Osteoblast (primary cell): ENCODE measurements at places on chromosomes 16 and 17. TPM values are rescaled to one million over a fixed set of nuclear protein-coding genes. Genes with fewer than 3 reads are reported as not detected.

Gene CCL8
- total RNA-seq: 0.36 TPM in 1 of 2 replicates, not detected in the other

Gene CTF1
- total RNA-seq: 2.9 and 3.3 TPM in 2 replicates

Gene IL21R
- 10.1 and 13.8 TPM in 2 replicates for total RNA-seq

Gene MGAT5B
- total RNA-seq: 0.36 and 0.59 TPM in 2 replicates

Gene SCGB1C2
- not detected in 2 replicates for total RNA-seq

Gene PYDC1
- not detected in 2 replicates for total RNA-seq

Gene WNK4
- total RNA-seq: under 0.01 TPM in 1 of 2 replicates, not detected in the other

Gene MMP28
- 1.2 and 1.8 TPM in 2 replicates for total RNA-seq

Gene GNG13
- total RNA-seq: not detected in 2 replicates

- no peak for DNase-seq
These were observed 48.5 kb downstream of the HAPSTR1 start for GRCh38 chr16:9139965-9140364.

- no peak for DNase-seq
These were observed 8.6 kb downstream of the KRT10 start for GRCh38 chr17:40813804-40814203.

DNA sequence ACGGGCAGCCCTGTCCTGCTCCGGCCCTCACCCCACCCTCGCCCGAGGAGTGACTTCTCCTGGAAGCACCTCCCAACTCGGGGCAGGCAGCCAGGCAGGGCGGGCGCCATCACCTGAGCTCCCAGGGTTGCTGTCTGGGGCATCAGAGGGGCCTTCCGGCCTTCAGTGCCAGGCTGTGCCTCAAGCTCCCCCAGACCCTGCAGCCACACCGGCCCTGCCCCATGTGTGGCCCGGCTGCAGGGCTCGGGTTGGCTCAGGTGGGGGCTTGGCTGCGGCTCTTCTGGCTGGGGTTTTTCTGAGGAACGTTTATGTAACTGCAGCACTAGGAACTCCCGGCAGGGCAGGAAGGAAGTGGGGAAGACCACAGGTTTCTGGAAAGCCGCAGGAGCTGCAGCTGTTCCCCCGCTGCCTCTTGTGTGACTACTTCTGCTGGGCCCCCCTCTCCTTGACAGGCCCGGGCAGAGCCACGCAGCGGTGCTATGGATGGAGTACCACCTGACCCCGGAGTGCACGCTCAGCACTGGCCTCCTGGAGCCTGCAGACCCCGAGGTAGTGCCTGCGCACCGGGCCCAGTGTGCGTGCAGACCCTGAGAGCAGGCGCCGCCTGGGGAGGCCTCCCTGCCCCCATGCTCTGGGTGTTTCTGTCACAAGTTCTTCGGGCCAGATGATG is 45.6 kb downstream of the PRMT7 start:
- DNase-seq: peak; percentile 85

DNA sequence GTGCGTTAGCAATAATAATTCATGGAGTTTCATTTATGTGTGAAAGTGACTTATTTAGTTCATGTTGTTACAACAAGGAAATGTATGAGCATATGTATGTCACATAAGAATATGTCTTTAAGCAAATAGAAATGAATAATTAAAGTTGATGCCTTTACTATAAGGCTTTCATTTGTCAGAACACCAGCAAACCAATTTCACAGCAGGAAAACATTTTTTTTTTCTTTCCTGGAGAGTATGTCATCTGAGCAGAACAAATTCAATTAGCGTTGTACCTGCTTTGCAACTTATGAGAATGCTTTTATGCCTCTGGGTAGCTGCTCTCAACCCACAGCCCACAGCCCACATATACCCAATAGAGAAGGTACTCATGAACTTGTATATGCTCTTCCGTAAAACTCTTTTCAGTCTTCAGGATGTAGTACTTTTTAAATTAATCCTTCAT is 26.3 kb upstream of the APOH start:
- no peak for DNase-seq

GRCh38 chr16:86289304-86289703 is 221.0 kb upstream of the FOXF1 start:
- DNase-seq: no peak

DNA sequence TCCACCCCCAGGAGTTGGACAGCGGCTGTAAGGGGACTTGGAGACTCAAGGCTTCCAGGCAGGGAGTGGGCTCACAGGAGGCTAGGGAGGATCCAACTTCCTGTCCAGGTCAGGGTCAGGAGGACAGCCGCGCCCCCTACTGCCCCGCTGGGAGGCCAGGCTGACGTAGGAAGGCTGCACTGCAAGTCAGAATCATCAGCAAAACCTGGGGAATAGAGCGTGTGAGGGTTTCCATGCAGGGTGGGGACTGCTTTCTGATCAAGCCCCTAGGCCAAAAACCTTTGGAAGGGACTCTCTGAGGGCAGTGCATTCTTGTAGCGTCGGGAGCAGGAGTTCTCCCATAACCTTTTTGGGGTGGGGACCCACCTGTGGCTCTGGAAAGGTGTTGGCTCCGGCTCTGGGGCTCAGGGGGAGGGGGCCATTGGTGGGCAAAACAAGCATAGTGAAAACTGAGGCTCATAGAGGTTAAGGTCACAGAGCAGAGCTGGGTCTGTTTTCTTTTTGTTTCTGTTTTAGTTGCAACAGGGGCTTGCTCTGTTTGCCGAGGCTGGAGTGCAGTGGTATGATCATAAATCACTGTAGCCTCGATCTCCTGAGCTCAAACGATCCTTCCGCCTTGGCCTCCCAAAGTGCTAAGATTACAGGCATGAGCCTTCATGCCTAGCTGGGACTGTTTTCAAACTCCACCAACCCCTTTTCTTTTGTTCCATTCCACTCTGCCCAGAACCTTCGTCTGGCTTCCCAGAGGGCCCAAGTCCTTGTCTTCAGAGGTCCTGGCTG is 22.1 kb downstream of the RAI1 start:
- peak; percentile 84 for DNase-seq

DNA sequence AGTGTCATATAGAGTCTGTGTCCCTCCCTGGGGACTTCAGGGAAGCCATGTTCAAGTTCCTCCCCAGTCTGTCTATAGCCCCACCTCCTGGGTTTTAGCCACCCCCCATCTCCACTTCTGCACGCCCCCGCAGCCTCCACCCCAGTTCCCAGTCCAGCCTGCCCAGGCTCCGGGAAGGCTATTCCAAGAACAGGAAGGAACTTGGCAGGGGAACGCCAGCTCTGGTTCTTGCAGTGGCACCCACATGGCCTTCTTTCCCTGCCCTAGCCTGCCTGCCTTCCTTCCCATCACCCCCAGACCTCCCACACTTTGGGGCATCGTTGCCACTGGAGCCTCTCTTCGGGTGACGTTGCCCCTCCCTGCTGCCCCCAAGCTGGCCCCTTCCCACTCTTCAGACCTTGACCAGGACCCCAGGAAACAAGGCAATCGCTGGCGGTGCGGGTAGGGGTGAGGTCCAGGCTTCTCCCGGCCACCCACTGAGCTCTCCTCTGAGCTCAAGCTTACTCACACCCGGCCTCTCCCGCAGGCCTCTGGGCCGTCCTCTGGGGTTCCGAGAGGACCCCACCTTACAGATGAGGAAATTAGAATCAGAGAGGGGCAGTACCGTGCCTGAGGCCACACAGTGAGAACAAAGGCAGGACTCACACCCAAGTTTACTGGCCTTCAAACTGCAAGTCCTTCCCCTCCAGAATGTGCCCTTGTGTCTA is 9.2 kb upstream of the CES4A start:
- peak; percentile 84 for DNase-seq

DNA sequence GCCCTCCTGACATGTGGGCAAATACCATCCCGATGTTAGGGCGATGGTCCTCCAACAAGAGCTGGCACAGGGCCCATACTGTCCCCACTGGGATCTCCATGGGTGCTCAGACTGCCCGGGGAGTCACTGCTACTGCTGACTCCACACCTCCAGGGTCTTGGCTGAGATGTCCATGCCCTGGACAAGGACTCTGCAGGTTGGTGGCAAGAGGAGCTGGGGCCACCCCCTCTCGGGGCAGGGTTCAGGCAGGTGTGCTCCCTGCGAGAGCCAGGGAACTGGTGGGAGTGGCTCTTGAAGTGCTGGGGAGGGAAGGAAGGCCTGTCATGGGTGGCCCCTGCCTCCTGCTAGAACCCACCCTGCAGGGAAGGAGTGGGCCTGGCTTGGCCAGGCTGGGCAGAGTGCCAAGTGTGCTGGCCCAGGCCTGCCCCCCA is 6.4 kb downstream of the CASKIN2 start:
- no peak for DNase-seq

DNA sequence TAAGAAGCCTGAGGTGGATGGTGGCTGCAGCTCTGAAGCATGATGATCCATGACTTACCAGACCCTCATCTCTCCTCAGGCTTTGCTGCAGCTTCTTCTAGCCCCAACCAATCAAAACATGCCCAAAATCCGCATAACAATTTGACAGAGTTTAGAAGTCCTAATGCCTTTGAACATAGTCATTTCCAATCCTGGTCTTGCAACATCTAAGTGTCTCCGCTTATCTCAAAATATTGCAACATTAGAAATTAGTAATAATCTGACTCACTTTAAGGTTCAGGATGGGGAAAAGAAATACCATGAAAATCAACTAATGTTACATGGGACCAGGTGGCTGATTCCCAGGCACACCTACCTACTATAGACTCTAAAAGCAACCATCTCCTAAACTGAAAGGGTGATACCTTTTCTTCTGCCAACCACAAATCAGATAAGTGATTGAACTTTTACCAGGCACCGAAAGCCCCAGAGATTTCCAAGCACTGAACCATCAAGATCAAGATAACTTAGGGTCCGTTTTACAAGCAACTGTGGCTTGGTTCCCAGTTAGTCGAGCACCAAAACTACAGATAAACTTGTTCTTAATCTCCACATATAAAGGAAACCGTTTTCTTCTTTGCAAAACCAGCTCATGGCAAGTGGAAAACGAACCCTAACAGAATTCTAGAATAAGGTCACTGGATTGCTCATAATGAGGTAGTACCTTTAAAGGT is 14.0 kb downstream of the ERN1 start:
- peak; percentile 89 for DNase-seq

- DNase-seq: peak; percentile 86
These were observed 187.0 kb downstream of the CCDC182 start for GRCh38 chr17:57557834-57558681.

GRCh38 chr16:80085606-80086005 is 455.2 kb upstream of the DYNLRB2 start:
- no peak for DNase-seq

GRCh38 chr17:73307130-73307529 is 4.7 kb downstream of the CDC42EP4 start:
- no peak for DNase-seq

DNA sequence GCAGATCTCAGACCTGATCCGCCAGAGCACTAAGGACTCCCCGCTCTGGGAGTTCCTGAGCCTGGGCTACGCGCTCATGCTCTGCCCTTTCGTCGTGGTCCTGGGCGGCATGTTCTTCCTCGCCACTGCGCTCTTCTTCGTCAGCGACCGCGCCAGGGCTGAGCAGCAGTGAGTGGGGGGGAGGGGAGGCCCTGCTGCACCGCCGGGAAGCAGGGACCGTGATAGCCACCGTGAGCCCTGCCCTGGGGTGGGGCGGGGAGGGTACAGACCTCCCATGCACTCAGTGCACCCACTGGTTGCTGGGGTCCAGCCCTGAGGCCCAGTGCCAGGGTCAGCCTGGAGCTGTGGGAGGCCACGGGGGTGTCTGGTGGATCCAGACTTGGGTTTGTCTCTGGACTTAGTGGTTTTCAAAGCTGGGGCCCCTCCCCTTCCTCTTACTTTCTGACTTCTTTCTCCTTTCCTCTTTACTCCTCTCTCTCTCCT is 18.9 kb downstream of the MYBBP1A start:
- DNase-seq: no peak

GRCh38 chr16:11990702-11991390 is 14.3 kb downstream of the SNX29 start:
- DNase-seq: no peak

GRCh38 chr16:11576427-11577289 is 10.1 kb downstream of the LITAF start:
- DNase-seq: no peak

GRCh38 chr17:76268015-76268749 is 3.0 kb downstream of the UBALD2 start:
- peak; percentile 96 for DNase-seq

- no peak for DNase-seq
These were observed 418.3 kb upstream of the SALL1 start for GRCh38 chr16:51569203-51569931.

DNA sequence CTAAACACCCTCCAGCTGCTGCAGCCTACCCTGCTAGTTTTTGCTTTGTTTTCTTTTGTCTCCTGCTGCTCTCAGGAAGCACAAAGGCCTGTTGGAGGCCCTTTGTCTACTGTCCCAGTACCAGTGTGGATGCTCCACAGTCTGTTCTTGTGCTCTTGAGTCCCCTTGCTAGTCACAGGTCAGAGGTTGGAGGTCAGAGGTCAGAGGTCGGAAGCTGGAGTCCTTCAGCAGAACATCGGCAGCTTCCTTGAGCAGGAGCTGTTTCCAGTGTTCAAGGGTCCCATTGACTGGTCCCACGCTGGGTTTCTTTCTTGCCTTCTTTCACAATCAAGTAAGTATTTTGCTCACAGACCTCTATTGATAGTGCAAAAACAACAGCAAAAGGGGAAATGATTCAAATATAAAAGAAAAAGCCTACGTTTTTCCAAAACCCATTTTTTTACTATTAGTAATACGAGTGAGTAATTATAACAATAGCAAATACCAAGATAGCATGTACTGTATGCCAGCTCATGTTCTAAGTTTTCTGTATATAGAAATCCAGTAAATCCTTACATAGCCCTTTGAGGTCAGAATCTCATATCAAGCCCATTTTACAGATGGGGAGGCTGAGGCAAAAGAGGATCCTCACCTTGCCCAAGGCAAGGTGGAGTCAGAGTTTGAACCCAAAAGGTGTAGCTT is 10.9 kb upstream of the IL34 start:
- DNase-seq: peak; percentile 92

- no peak for DNase-seq
These were observed 382.2 kb upstream of the CDH5 start for GRCh38 chr16:65984296-65984695.

GRCh38 chr17:27532269-27533263 is 76.3 kb downstream of the KSR1 start:
- DNase-seq: no peak

DNA sequence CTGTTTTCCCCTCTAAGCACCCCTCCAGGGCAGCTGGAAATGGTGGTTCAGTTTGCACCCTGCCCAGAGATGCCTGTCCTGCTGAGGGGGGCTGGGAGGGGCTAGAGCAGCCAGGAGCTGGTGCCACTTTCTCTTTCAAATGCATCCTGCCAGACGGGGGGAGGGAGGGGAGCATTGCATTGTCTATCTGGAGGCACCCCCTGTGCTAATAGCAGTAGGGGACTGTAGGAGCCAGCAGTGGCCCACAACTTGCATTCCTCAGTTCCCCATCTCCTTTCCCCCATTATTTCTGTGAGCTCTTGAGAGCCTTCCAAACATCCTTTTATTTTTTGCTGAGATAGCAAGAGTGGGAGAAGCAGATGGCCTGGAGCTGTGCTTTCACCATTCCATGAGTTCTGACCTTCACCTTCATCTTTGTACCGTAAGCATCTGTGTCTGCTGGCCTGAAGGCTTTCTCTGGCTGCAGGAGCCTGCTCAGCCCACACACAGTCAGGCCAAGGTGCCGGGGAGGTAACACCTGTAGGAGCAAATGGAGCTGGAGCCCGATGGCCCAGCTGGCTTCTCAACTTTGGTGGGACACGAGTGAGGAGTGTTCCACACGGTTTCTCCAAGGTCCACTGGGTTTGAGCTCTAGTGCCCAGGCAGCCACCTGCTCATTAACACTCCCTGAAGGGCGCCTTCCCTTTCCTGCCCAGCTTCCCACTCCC is 5.2 kb downstream of the WFDC1 start:
- no peak for DNase-seq

- DNase-seq: no peak
These were observed 2.2 kb upstream of the PDP2 start for GRCh38 chr16:66878067-66878466.
